Tibial nerve (tissue), 4 donors: ENCODE measurements at places on chromosomes 1 and 21. TPM values are rescaled to one million over a fixed set of nuclear protein-coding genes. Genes with fewer than 3 reads are reported as not detected.

Gene VANGL2
- 1.4 TPM for total RNA-seq

Gene HAO2
- not detected for total RNA-seq

Gene TNFRSF1B
- 35.2 TPM for total RNA-seq

Gene OLFML2B
- total RNA-seq = 21.1 TPM

Gene CFAP298
- 41.1 TPM for total RNA-seq

Gene PRRX1
- total RNA-seq = 75.7 TPM

Gene PYCR2
- total RNA-seq = 54.2 TPM

Gene A3GALT2
- total RNA-seq = 0.66 TPM

Gene CD34
- total RNA-seq = 38.5 TPM

Gene SH3BGR
- total RNA-seq = 2.4 TPM

Gene COL11A1
- total RNA-seq = 9.8 TPM

Gene CHIT1
- not detected for total RNA-seq

Gene PKN2
- 36.3 TPM for total RNA-seq

Gene MATN1
- total RNA-seq = not detected

Gene PADI4
- not detected for total RNA-seq

Gene NCF2
- total RNA-seq = 17.7 TPM

Gene ZFP69B
- 0.39 TPM for total RNA-seq

Gene PRAMEF11
- total RNA-seq = not detected

Gene PRKAA2
- 8.8 TPM for total RNA-seq

Gene PCAT6
- total RNA-seq = not detected

Gene PPM1J
- 1.3 TPM for total RNA-seq

Gene ZSWIM5
- 2.4 TPM for total RNA-seq

Gene CFAP141
- not detected for total RNA-seq

Gene TINAGL1
- total RNA-seq = 97.3 TPM

Gene DNASE2B
- total RNA-seq = not detected

Gene JAM2
- total RNA-seq = 38.0 TPM

Gene C1orf115
- 32.1 TPM for total RNA-seq

Gene GPR157
- total RNA-seq = 10.5 TPM

Gene SPRR2A
- total RNA-seq = not detected

Gene PTCH2
- 6.6 TPM for total RNA-seq

Gene ACTN2
- 1.1 TPM for total RNA-seq

Gene ST7L
- 18.6 TPM for total RNA-seq

Gene CD1B
- not detected for total RNA-seq

Gene MYOM3
- total RNA-seq = 0.22 TPM

Gene THEM5
- not detected for total RNA-seq

Gene SLC6A9
- 0.42 TPM for total RNA-seq

Gene ADGRL2
- total RNA-seq = 28.2 TPM

Gene NTNG1
- 6.3 TPM for total RNA-seq

Gene FCRL4
- not detected for total RNA-seq

Gene TSTD1
- 29.1 TPM for total RNA-seq

Gene OVAAL
- total RNA-seq = not detected

Gene TSPEAR
- not detected for total RNA-seq

Gene RPE65
- total RNA-seq = not detected

Gene WNT2B
- total RNA-seq = 8.5 TPM

Gene RSPH1
- total RNA-seq = 1.7 TPM

Gene CACHD1
- total RNA-seq = 9.6 TPM

Gene MAGI3
- total RNA-seq = 17.5 TPM

Gene HPDL
- total RNA-seq = 1.7 TPM

Gene SGIP1
- 5.0 TPM for total RNA-seq

Gene ZBTB8A
- total RNA-seq = 14.9 TPM

Gene IRF2BP2
- 71.4 TPM for total RNA-seq

Gene TNNT2
- 6.6 TPM for total RNA-seq

Gene PADI2
- 8.0 TPM for total RNA-seq

Gene FMO3
- 3.9 TPM for total RNA-seq

Gene RLF
- 23.5 TPM for total RNA-seq

Gene KRTAP19-5
- total RNA-seq = not detected

Gene GBP3
- 9.3 TPM for total RNA-seq

Gene OR2T2
- total RNA-seq = not detected

Gene FMN2
- 24.5 TPM for total RNA-seq
